ENCODE measurements at places on chromosomes 5 and 9. TPM values are rescaled to one million over a fixed set of nuclear protein-coding genes. Genes with fewer than 3 reads are reported as not detected.

CDH10 gene
- polyA plus RNA-seq, result not detected

CYSRT1 gene
- polyA plus RNA-seq, result not detected

FAM174A gene
- polyA plus RNA-seq, result 9.6 TPM

SLC45A2 gene
- not detected for polyA plus RNA-seq

FBP2 gene
- polyA plus RNA-seq, result not detected

SEMA5A gene
- not detected for polyA plus RNA-seq

CYLC2 gene
- not detected for polyA plus RNA-seq

WDR38 gene
- not detected for polyA plus RNA-seq

PCDHA11 gene
- not detected for polyA plus RNA-seq

ADAMTS19 gene
- not detected for polyA plus RNA-seq

CNOT8 gene
- polyA plus RNA-seq, result 173 TPM

FOXD4 gene
- polyA plus RNA-seq, result not detected

KCNN2 gene
- polyA plus RNA-seq, result not detected

SPATA31E1 gene
- polyA plus RNA-seq, result not detected

PCDHA4 gene
- polyA plus RNA-seq, result not detected

C5orf58 gene
- 0.84 TPM for polyA plus RNA-seq

EGR1 gene
- polyA plus RNA-seq, result 0.38 TPM

SOHLH1 gene
- not detected for polyA plus RNA-seq

AQP7 gene
- 0.20 TPM for polyA plus RNA-seq

PCDHGB1 gene
- polyA plus RNA-seq, result not detected

TEX10 gene
- polyA plus RNA-seq, result 22.7 TPM

RAB3C gene
- not detected for polyA plus RNA-seq

CFAP90 gene
- not detected for polyA plus RNA-seq

TTC39B gene
- polyA plus RNA-seq, result 8.4 TPM

MYORG gene
- polyA plus RNA-seq, result 0.35 TPM

KLHL9 gene
- polyA plus RNA-seq, result 19.2 TPM

PCDHA1 gene
- polyA plus RNA-seq, result not detected

NMRK1 gene
- 51.5 TPM for polyA plus RNA-seq

CARTPT gene
- not detected for polyA plus RNA-seq

NRARP gene
- not detected for polyA plus RNA-seq

SPOCK1 gene
- not detected for polyA plus RNA-seq

CTXN3 gene
- not detected for polyA plus RNA-seq

PCDHA12 gene
- not detected for polyA plus RNA-seq

PCDH1 gene
- 2.6 TPM for polyA plus RNA-seq

MEIKIN gene
- polyA plus RNA-seq, result not detected

C1QTNF3 gene
- polyA plus RNA-seq, result 0.60 TPM

ENHO gene
- 0.16 TPM for polyA plus RNA-seq

SPINK5 gene
- polyA plus RNA-seq, result not detected

ANKRD34B gene
- not detected for polyA plus RNA-seq

FAM13B gene
- polyA plus RNA-seq, result 20.3 TPM
